ENCODE measurements at places on chromosomes 2 and 18.

- DNase-seq, result no peak
Measured at GRCh38 chr2:15756011-15756550, 164.4 kb downstream of the DDX1 start.

DNA sequence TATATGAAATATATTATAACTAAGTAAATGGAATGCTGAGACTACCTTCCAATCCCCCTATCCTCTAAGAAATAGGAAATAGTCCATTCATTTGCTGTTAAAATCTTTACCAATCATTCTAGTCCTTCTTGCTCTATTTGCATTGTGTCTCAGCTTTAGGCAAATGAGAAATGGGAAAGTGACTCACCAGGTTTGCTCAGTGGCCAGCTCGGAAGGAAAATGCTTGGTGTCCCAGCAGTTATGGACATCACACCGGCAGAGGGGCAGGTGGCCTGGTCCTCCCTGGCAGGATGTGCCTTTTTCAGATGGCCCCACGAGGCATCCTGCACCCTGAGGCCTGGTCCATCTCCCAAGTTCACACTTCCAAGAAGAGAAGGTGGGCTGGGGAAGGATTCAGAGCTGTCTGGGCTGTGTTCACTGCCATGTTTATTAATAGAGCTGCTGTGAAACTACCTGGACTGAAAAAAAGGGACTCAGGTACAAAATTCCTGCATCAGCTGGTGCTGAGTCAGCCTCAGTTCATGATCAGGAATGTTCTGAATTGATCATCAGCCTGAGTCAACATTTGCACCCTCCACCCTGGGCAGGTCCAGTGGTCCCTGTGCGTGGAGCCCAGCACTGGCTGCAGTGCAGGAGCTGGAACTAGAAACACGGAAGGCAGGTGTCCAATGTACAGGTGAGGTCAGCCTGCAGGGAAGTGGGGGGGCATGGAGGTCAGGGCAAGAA, 60.1 kb upstream of the ARL4C start:
- DNase-seq, result no peak

- no peak for DNase-seq
Measured at GRCh38 chr2:40962026-40962425, 510.1 kb upstream of the SLC8A1 start.

DNA sequence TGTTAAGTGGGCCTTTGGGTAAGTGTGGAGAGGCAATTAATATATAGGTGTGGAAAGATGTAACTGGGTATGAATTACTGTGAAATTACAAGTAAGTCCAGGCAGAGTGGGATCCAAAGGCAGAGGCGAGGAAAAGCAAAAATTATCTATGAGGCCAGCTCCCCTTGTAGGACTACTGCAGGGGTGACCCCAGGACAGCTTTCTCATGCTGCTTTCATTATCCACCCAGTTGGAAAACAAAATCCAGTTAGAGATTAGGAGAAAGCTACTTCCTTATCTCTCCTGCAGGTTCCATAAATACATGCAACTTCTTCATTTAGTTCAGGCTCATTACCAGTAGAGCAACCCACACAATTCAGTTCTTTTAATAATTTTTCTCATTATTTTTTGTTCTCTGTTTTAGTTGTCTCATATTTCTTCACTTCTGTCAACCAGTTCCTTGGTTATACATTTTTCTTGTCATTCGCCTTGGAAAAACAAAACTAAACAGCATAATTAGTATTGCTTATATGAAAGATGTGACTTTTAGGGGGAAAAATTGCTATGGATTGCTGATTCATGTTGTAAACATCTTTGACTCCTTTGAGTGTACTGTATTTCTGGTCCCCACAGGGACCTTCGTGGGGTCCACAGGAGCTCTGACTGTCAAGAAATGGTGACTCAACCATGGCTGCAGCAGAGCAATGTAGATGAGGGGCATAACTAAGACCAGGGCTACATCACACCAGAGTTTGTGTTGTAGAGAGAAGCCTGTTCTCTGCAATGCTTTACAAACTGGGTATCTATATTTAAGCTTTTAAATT, 110.4 kb upstream of the PARD3B start:
- no peak for DNase-seq

GRCh38 chr18:56955490-56955889, 191.4 kb upstream of the BOD1L2 start:
- DNase-seq, result no peak

DNA sequence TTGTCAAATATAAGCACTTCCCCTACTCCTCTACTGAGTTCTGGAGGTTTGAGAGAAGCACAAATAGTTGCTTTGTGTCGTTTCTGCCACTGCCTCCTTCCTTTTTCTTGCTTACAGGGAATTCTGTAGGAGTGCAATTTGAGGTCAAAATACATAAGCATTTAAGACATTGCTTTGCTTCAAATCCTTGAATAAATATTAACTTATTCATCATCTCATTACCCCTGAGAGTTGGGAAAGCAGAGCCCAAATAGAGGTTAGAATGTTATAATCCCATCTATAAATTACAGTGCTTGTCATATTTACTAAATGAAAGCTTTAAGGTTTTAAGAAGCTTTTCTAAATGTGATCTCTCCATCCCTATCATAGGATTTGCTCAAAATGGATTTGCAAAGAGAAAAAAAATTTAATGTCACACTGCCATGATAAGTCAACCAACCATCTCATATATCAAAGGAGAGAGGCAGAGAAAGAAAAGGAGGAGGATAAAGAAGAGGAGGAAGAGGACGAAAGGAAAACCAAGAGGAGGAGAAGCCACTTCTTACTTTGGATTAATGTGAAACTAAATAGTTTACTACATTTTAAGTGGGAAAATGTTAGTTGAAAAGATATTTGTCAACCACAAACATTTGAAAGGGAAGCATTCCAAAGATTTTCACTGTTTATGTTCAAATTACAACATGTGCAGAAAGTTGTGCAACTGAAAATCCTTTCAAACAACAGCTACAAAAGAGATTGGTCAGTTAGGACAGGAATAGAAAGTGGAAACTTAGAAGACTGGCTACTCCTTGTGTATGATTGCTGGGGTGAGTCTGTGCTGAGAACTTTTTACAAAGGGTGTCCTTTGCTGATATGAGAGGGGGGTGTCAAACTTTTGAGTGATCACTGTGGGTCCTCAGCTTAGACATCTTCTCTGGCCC, 277.3 kb upstream of the FN1 start:
- no peak for DNase-seq

DNA sequence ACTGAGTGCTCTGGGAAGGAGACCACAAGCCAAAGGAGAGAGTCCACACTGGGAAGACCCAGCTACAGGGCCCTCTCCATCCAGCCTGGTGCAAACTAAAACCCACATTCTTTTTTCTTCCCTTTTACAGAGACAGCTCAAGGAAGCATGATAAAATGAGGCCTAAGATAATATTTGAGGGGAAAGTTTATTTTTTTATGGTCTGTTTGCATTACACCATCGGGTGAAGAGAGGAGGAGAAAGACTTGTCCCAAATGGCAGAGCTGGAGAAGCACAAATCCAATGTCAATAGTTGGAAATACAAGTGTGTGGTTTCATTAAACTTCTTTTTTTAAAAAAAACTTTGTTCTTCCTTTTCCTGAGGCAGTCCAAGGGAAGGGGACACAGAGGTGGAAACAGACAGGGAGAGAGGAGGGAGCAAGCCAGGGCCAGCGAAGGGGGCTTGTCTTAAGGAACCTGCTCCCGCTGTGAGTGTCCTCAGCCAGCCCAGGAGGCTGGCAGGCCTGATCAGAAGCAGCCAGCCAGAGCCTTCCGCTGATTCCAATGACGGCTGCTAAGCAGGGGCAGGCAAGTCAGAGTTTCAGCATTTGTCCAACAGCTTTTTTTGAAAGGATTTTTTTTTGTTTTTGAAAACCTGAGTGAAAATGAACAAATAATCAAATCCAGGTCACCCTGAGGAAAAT, 203.8 kb upstream of the SIX2 start:
- DNase-seq, result no peak

GRCh38 chr2:152379089-152379488, 44.1 kb downstream of the FMNL2 start:
- DNase-seq, result no peak

- DNase-seq, result no peak
Measured at GRCh38 chr18:51754566-51754965, 557.1 kb upstream of the MEX3C start.

DNA sequence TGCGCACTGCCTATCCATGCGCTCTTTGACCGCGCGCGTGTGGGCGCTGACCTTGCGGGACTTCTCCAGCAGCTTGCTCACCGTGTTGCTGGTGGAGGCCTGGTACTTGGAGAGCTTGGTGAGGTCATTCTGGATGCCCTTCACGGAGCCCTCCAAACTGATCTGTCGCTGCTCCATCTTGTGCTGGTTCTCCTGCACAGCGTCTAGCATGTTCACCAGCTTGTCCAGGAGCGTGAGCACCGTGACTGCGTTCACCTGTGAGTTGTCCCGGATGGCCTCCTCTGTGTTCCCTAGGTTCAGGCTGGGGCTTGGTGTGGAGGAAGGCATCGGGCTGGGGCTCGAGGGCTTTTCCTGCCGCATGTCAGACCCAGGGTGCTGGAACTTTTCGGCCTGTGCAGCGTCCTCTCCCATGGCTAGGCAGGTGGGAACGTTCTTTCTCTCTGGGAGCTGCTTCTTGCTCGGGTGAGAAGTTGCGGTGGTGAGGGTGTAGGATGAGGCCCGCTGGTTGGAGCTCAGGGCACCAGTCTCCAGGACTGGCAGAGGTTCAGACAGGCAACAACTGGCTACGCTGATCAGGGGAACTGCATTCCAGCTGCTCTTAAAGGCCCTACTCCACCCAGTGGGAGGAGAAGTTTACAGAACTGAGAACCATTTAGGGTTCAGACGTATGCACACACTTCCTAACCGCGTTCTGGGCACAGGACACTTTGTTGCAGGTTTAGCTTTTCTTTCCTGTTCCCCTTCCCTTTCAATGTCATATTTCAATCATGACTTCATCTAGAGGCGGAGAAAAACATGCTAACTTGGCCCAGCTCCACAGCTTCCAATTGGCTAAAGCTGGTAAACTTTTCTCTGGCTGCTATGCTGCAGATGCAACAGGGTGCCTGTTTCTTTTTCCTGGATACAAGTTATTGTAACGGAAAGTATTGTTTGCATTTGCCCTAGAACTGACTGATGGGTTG, at the start of gene CAVIN2:
CAVIN2 (minus strand) TSS at position 574 of the 962 bp plus-strand sequence; CDS start at position 411, 163 bp downstream.
- DNase-seq, result no peak

- no peak for DNase-seq
Measured at GRCh38 chr2:14881651-14882327, 249.3 kb downstream of the LRATD1 start.

DNA sequence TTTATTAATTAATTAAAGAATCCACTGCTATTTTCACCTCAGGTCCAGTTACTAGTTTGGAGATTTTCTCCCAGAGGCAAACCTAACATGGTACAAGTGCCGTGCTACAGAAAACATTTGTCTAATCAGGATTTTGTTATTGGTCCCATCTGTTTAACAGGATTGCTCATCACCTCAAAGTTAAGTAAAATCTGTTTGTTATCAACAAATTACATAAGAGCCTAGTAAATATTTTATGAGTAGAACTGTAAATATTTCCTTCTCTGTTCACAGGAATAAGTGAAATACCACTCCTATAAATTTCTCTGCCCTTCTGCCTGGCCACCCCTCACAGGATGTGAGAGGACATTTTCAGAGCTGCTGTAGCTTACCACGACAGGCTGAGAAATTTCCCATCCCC, 200.2 kb downstream of the RAD51AP2 start:
- DNase-seq, result no peak

DNA sequence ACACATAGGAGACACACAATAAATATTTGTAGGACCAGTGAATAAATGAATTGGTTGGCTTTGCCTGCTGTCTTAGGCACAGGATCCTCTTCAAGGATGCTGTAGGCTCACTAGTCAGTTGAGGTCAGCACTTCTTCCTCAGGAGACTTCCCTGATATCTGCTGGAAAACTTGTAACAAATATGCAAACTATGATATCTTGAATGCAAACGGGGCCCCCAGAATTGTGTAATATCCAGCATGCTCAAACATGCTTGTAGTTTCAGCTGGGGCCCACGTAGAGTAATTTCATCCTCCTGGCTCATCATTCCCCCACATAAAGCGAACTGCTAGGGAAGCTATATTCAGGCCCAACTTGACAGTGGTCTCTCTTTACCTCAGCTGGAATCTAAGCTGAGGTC, 43.6 kb downstream of the POLE4 start:
- DNase-seq, result no peak

- DNase-seq, result no peak
Measured at GRCh38 chr2:148684507-148684906, 40.0 kb downstream of the EPC2 start.

DNA sequence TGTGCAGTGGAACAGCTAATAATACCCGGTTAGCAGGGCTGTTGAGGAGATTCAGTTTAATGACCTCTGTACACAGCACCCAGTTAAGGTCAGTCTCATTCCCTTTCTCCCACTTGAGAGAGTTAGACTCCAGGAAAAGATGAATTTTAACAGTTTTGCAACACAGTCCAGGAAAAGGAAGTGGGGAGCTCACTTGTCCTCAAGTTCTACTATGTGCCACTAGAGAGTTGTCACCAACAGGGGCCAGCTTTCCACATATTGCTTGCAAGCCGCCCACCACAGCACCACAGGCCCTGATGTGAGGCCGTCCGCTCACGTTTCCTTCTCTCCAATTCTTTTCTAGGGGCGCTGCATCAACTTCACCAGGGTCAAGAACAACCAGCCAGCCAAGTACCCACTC, 142.1 kb downstream of the GFPT1 start:
- no peak for DNase-seq

DNA sequence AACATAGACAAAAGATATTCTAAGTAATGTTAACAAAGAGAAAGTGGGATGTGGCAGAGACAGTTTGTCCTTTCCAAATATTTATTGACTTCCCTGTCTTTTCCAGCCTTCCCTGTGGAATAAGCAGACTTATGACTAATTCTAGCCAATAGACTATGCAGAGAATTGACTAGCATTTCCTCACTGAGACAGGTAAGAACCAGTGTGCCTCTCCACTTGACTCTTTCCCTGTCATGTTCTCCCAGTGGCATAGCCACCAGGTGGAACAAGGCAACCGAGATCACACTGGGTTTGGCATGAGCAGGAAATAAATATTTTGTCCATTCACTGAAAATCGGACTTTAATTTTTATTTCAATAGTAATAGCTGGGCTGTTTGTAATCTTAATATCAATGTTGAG, 168.1 kb upstream of the CTAGE1 start:
- no peak for DNase-seq

DNA sequence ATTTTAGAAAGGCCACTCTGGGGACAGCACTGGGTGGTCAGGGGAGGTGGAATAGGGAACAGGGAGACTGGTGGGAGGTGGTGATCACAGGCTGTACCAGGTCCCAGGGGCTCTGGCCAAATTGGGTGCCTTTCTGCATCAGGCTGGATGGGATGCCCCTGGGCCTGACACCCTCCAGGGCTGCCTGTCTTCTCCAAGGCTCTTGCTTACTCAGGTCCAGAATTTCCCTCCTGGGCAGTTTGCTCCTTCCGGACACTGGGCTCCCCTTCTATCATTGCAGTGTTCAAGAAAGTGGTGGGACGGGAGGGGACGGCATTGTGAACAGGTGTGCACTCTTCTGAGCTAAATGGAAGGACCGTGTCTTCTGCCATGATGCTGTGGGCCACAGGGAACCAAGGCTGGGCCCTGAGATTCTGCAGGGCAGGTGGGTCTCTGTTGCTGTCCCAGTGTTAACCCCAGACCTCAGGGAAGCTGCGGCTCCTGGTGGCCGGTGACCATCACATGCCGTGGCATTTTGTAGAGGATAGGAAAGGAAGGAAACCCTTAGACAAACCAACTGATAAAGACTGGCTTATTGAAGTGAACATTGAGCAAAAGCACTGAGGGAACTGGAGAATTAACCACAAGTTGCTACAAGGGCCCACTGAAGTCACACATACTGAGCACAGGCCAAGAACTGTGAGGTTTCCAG, 93.7 kb upstream of the HS6ST1 start:
- peak; percentile 59 for DNase-seq

- DNase-seq, result no peak
Measured at GRCh38 chr2:155980941-155981560, 351.5 kb downstream of the NR4A2 start.
